ENCODE measurements at places on chromosomes 4 and X.

- no peak for DNase-seq
Measured at GRCh38 chr4:181194096-181194495, 1049.1 kb upstream of the TENM3 start.

DNA sequence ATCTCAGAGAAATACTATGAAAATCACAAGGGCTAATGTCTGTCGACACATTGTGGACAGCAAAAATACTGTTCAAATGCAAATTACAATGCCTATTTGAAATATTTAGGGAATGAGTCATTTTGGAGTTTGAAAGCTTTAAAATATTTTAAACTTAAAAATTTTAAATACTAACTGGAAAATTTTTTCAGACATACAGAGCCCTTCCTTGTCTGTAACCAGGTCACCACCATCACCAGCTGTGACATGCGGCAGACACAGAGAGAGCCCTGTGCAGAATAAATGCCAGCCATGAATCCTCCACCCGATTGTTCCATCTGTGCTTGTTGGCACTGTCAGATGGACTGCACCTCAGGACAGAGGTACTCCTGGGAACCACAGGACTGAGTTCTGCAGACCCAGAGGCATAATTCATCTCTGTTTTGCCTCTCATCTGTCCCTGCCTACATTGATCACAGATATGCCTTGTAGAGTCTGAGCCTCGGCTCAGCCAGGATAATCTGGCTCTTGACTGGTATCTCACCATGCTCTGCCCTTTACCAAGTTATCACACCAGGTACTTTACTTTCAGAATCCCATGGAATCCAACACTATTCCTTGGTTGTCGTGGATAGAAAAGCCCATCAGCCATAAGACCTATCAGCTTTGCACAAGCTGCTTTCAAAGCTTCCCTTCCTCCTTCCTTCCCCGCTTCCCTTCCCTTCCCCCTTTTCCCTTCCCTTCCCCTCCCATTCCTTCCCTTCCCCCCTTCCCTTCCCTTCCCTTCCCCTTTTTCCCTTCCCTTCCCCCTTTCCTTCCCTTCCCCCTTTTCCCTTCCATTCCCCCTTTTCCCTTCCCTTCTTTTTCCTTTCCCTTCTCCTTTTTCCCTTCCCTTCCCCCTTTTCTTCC is 67.2 kb downstream of the TBC1D9 start:
- no peak for DNase-seq

DNA sequence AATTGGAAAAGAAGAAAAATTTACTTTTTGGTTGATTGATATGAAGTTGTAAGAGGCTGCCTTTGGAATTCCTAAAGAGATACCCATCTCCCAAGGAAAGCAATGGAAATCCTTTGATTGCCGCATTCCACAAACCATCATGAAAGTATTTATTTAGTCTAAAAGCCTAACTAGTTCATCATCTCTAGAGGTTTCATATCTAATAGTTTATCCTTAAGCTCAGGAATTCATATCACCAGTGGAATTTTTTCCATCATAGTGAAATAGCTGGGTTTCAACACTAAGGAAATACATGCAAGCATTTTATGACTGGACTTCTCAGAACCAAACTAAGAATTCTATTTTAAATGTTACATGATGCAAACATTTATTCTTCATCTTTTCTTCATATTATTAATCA is 144.9 kb downstream of the FBXO8 start:
- no peak for DNase-seq

GRCh38 chr4:76439491-76439890 is 4.5 kb downstream of the SHROOM3 start:
- DNase-seq, result no peak

- DNase-seq, result no peak
Measured at GRCh38 chrX:45851434-45851991, 650.8 kb upstream of the DIPK2B start.

DNA sequence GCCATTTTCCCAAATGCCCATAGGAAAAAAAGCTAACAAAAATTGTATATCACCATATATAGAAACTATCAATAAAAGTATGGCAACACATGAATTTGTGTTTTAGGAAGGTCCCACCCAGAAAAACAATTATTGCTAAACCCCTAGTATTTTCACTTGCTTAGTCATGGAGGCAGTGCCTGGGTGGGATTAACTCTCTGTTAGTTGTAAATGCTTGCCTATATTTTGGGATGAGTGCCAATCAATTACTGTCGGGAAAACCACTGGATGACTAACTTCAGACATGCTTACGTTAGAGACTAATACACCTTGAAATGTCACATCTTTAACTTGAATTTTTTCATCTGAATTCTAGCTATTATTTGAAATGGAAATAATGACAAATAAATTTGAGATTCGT is 33.9 kb downstream of the TMPRSS11A start:
- DNase-seq, result peak; percentile 15

DNA sequence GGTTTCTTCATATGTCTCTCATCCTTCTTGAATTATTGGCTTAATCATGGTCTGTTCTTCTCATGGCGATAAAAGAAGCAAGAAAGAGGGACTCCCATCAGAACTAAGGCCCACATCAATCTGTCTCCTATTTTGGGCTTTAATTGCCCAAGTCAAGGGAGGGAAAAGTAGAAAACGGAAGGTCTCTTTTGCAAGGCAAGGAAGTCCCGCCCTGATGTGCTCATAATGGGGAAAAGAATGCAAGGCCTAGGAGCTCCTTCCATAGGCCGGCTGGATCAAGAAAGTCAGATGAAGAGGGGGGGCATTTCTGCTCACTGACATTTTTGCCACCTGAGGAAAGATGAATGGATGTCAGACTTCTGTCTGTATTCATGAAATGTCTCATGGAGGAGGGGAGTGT is 127.7 kb upstream of the RPS6KA3 start:
- no peak for DNase-seq

GRCh38 chr4:153433754-153434105 is 32.4 kb upstream of the TMEM131L start:
- no peak for DNase-seq

GRCh38 chrX:55787063-55787462 is 69.5 kb downstream of the RRAGB start:
- no peak for DNase-seq

GRCh38 chrX:152861116-152861515 is 30.3 kb downstream of the NSDHL start:
- no peak for DNase-seq

- no peak for DNase-seq
Measured at GRCh38 chr4:67292636-67293035, 252.7 kb downstream of the CENPC start.

DNA sequence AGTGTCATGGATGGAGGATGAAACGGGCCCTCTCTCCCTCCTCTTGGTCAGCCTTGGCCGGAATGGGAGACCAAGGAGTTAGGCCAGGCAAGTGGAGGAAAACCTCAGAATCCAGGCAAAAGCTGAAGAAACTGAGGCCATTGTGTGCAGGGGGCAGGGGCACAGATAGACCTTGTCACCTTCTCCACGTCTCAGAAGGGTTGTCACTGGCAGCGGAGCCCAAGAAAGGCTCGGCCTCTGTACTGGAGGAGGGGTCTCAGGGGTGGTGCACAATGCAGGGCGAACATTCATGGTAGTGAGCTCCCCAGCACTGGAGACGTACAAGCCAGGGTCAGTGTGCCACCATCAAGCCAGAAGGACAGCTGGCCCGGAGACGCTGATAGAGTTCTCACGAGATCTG is 139.5 kb downstream of the CPZ start:
- DNase-seq, result no peak

GRCh38 chr4:82467471-82467870 is 37.1 kb downstream of the ENOPH1 start:
- DNase-seq, result no peak

DNA sequence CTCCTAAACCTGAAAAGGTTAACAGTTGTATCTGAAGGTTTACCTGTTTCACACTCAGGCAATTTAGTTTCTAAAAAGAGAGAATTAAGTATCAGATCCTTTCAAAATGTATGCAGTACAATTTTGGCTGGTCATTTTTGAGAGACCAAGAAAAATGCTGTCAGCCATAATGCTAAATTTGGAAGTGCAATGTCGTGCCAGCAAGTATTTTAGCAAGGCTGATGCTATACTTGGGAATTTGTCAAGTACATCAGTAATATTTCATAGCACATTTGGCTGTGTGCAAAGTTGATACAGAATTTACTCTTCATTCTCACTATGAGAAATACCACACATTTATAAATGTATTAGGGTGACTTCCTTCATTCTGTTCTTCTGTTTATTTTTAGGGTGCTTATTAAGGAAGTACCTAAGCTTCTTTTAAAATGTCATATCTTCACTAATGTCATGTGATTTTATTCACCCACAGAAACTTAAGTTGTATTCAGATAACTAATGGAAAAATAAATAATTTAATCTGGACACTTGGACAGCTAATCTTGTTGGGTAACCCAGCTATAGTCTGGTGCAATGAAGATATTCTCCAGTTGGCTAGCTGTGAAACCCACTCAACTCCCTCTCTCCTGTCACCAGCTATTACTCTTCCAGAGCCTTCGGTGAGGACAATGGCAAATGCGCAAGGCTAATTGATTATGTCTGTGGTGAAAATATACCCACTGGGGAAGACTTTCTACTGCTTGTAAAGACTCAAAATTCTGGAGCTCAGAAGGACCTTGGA is 84.2 kb upstream of the TLL1 start:
- DNase-seq, result no peak

- DNase-seq, result no peak
Measured at GRCh38 chr4:11548597-11549082, 119.9 kb upstream of the HS3ST1 start.

DNA sequence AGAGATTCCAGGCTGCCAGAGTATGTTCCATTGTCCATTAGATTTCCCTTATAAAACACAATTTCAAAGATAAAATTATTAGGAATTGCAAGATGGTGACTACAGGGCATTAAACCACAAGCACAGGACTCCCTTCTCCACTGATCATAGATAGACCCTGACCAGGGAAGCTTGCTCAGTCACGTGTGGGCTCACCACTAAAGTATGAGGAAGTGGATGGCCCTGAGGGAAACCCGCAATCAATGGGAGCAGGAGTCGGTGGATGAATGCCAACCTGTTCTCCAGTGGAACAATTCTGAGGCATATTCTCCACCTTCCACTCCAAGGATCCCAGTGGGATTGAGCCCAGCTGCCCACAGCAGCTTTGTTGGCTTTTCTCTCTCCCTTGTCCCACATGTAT is 515.7 kb downstream of the BCOR start:
- no peak for DNase-seq

DNA sequence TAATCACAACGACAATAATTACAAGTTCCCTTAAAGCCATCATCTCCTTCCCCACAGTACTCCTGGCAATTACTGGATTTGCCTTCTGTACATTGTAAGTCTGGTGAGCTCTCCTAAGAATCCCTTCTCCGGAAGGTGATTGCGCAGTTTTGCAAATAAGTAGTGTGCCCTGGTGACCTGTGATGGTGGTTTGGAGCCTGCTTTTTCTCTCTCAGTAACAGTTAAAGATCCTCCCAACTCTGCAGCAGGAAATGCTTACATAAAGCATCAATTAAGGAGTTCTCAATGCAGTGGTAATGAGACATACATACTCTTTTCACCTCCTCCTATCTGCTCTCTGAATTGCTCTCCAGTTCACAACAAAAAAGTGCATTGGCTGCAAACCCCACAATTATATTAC is 159.7 kb downstream of the SH2D1A start:
- no peak for DNase-seq

DNA sequence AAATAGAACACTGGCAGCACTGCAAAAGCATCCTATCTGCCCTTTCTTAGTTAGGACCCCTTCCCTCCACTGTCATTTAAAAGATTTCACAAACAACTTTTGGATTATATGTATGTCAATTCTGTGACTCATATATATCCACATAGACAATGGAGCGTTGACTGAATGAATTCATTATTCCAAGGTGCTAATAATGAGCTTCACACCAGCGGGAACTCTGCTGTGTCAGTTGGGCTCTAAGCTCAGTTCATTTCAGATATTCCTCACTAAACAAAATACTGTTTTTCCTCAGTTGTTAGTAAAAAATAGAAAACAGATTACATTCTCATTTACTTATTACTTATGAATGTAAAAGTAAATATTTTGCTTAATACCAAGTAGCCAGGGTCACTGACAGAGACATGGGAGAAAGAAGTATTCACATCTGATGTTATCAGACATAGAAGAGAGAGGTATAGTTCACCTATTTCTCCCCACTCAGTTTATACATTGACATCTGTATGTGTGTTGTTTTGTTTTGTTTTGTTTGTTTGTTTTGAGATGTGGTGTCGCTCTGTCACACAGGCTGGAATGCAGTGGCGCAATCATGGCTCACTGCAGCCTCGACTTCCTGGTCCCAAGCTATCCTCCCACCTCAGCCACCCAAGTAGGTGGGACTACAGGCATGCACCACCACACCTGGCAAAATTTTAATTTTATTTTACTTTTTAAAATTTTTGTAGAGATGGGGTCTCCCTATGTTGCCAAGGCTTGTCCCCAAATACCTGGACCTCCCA is 10.9 kb downstream of the NFKB1 start:
- DNase-seq, result no peak

- no peak for DNase-seq
Measured at GRCh38 chr4:113675731-113676697, 85.5 kb downstream of the CAMK2D start.

DNA sequence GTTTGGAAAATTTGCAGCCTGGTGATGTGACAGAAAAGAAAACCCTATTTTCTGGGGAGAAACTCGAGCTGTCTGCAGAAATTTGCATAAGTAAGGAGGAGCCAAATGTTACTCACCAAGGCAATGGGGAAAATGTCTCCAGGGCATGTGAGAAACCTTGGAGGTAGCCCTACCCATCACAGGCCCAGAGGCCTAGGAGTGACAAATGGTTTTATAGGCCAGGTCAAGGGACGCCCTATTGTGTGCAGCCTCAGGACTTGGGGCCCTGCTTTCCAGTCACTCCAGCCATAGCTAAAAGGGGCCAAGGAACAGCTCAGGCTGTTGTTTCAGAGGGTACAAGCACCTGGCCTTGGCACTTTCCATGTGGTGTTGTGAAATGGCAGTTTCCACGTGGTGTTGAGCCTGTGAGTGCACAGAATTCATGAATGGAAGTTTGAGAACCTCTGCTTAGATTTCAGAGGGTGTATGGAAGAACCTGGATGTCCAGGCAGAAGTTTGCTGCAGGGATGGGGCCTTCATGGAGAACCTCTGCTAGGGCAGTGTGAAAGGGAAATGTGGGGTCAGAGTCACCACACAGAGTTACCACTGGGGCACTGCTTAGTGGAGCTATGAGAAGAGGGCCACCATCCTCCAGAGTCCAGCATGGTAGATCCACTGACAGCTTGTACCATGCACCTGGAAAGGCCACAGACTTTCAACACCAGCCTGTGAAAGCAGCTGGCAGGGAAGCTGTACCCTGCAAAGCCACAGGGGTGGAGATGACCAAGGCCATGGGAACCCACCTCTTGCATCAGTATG is 637.6 kb upstream of the EPHA5 start:
- no peak for DNase-seq

- DNase-seq, result no peak
Measured at GRCh38 chr4:84574069-84574720, 8.7 kb upstream of the CDS1 start.

Measured in amniotic stem cell (primary cell).